Epithelial cell of esophagus (primary cell): ENCODE measurements at places on chromosomes 3 and 15.
A peak's percentile ranks its signal among the peaks of the same experiment; 100 is the strongest.

DNA sequence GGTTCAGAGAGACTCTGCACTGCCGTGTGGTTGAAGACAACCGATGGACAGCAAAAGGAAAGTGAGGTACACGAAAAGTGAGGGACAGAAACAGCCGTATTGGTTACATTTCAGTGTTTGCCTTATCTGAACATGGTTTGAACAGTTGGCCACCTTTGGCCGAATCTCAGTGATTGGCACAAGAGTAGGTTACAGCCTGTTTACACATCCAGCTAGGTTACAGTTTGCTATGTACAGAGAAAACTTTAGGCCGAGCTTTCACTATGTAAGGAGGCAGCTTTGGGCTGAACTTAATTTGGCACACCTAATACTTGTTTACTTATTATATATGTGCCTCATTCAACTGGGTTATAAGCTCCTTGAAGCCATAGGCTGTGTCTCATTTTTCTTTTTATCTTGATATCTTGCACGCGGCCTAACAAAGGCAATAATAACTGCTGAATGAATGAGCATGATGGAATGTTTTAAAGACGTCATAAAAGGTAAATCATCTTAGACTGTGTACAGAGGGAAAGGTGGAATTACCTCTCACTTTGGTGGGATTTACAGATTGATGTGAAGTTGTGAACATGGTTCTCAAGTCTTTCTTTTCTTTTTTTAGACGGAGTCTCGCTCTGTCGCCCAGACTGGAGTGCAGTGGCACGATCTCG is 17.2 kb upstream of the GREM1 start:
- no peak for DNase-seq

DNA sequence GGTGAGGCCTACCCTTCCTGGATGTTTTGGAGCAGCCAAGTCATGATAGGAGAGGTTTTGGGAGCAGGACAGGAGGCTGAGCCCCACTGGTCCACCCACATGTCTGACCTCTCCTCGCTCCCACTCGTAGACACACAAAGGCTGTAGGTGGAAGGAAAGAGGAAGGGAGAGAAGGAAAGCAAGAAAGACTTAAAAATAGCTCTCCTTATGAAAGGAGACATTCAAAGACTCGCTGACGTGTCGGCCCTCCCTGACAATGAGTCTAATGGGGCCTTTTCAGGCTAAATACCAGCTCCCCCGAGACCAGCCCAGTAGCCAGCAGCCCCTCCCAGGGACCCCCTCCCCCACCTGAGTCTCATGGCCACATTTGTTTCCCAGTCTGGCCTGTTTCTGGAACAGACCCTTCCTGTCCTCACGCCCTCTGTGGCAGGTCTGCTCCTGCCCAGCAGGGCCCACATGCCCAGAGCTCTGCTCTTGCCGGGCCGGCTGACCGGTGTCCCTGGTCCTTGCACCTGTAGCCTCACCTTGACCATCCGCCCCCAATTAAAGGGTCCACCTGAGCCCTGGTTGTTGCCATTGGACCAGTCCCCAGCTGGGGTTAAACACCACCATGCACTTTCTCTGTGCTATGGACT is 49.3 kb downstream of the FGD5 start:
- DNase-seq: no peak

- peak; percentile 26 for DNase-seq
These were observed 29.5 kb downstream of the AGTR1 start for GRCh38 chr3:148727231-148727630.

GRCh38 chr3:174438501-174439145 is 420.5 kb upstream of the NAALADL2 start:
- DNase-seq: no peak

GRCh38 chr3:70393881-70394612 is 81.6 kb upstream of the MDFIC2 start:
- DNase-seq: no peak

DNA sequence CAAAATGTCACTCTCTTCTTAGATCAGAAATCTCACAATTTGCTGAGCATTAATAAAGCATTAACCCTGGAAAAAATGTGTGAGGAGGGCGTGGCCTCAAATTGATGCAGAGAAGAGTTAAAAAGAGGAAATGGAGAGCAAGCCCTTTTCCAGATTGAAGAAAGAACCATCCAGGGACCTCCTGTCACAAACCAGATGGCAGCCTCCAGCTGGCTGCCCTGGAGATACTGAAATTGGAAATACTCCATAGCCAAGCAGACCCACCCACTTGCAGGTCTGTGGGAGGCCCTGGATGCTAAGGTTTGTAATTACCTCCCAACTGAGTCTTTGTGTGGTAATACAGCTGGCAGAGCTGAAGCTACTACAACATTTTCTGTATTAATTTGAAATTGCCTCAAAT is 214.9 kb downstream of the IL20RB start:
- DNase-seq: no peak

- no peak for DNase-seq
These were observed 730 bp downstream of the DGKG start for GRCh38 chr3:186361246-186361761.

DNA sequence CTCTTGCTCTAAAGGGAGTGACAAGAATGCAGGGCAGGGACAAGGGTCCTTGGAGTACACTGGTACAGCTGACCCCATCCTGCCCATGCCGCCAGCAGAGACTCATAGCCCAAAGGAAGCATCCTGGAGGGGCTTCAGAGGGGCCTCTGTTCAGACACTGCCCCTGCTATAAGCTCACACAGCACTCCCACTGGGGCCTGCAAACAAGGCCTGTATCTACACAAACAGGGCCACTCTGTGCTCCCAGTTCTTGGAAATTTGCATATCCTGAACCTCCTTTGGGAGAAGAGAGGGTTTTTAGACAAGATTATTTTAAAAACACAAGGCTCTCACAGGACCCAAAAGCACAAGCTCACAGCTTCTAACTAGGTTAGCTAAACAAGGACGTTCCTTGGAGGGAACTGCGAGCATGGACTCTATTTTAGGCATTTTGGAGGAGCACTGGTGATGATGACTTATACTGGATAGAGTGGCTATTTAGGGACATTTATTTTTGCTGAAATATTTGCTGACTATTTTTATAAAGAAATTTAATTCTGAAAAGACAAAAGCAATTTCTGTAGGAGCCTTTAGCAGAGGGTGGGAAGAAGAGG is 16.4 kb upstream of the ANKRD34C start:
- DNase-seq: no peak

DNA sequence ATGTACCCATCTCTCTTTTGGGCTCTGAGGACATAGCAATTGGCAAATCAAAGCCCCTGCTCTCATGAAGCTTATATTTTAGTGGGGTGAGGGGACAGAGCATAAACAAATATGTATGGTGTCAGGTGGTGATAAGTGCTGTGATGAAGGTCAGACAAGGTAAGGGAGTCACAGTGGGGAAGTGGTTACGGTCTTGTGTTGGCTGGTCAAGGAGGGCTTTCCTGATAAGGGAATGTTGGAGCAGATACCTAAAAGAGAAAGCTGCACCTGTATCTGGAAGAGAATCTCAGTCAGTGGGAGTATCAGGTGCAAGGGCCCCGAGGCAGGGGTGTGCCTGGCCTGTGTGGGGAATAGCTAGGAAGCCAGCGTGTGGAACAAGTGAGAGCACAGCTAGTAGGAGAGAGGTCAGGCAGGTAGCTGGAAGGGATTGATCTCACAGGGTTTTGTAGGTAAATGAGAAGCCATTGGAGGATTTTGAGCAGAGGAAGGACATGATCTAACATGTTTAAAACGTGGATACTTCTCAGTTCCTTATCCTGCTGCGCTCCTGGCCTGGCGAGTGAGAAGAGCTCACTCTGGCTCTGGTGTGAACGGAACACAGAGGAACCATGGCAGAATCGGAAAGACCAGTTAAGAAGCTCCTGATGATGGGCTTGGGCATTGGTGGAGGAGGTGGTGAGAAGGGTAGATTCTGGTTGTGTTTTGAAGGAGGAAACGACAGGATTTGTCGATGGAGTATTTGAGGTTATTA is 35.5 kb downstream of the MRAS start:
- peak; percentile 30 for DNase-seq

DNA sequence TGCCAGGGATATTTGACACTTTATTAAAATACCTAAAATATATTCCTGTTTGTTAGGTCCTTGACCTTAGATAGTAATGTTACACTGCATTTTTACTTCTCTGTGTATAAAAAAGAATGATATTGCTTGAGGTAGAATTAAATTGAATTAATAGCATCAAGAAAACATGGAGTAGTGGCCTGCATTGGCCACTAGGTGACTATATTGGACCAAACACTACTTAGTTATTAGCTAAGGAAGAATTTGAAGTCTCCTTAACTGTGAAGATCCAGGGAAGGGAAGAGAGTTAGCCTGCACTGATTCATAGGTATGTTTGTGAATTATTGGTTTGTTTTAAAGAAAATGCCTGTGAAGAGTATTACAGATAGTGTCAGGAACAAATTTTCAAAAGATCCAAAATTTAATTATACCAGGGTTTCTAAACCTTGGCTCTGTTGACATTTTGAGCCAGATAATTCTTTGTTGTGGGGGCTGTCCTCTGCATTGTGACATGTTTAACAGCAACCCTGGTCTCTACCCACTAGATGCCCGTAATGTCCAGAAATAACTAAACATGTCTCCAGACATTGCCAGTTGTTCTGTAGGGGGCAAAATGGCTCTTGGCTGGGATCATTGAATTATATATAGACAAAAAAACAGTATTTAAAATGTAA is 103.6 kb upstream of the THSD4 start:
- peak; percentile 68 for DNase-seq

- peak; percentile 68 for DNase-seq
These were observed 34.0 kb upstream of the DUSP7 start for GRCh38 chr3:52090131-52090932.

DNA sequence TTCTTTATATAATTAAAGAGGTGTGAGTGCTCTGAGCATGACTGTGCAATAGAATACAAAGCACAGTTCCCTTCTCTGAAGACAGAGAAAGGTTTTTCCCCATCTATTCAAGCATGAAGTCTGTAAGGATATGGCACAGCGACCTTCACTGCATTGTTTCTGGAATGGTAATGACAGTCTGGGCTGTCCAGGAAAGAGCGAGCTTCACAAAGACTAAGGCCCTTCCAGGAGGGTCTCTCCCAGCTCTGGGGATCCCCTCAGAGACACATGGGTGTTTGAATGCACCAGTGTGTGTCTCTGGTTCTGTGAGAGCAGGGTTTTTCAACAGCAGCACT is 179.9 kb upstream of the NR2E3 start:
- no peak for DNase-seq

- DNase-seq: peak; percentile 69
These were observed 22.4 kb downstream of the GJD2 start for GRCh38 chr15:34732430-34732829.

DNA sequence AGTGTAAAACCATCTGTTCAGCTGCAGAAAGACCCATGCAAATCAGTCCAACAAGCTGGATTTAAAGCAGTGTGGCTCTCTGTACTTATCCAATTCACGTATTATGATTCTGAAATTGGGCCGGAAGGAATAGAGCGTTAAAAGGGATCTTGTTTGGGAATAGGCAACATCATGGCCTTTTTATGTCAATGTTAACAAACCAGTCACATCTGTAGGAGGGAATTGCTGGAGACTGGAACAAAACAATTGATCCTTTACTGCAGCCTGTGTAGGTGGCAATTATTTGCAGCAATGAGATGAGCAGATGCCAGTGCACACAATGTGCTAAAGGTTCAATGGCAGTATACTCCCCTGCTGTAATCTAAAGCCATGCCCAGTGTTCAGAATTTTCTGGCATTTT is 887.4 kb upstream of the ROBO1 start:
- DNase-seq: no peak

- DNase-seq: no peak
These were observed 210.6 kb downstream of the TCF12 start for GRCh38 chr15:57129064-57129463.

GRCh38 chr3:43753741-43754715 is 63.3 kb downstream of the ABHD5 start:
- peak; percentile 68 for DNase-seq

GRCh38 chr3:129345971-129346370 is 67.3 kb downstream of the HMCES start:
- no peak for DNase-seq

- DNase-seq: no peak
These were observed 48.1 kb upstream of the SEMA6D start for GRCh38 chr15:47669221-47669620.

- DNase-seq: no peak
These were observed 122.0 kb upstream of the EOMES start for GRCh38 chr3:27844052-27844675.

DNA sequence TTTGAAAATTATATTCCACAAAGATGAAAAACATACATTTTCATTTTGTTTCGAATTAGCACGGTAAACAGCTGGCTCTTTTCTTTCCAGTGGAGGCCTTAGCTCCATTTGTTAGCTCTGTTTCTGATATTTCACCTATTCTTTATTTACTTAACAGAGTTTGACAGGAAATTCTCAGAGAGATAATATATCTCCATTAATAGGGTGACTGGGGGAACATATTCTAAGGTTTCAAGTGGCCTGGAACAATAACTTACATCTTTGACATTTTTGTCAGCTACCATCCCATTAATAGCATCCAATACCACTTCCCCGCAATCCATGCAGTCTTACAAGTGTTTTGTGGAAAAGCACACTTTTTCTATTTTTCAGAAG is 577.6 kb upstream of the MDFIC2 start:
- no peak for DNase-seq

GRCh38 chr3:194194757-194195085 is 58.8 kb downstream of the HES1 start:
- DNase-seq: no peak

DNA sequence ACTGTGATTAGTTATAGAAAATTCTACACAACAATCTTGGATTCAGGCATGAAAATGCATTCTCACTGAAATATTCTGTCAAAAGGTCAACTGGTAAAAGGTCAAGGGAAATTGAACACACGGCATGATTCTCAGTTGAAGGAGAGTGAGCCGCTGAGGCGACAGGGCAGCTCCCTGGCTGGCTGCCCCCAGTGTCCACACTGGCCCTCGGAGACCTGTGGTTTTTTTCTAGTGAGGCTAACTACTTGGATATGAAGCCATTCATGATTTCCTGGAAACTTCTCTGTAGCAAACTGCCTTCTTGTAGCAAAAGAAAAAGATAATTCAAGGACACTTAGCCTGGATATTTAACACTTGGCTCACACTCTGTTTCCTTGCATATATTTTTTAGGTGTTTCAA is 37.2 kb downstream of the AADACL2 start:
- no peak for DNase-seq

DNA sequence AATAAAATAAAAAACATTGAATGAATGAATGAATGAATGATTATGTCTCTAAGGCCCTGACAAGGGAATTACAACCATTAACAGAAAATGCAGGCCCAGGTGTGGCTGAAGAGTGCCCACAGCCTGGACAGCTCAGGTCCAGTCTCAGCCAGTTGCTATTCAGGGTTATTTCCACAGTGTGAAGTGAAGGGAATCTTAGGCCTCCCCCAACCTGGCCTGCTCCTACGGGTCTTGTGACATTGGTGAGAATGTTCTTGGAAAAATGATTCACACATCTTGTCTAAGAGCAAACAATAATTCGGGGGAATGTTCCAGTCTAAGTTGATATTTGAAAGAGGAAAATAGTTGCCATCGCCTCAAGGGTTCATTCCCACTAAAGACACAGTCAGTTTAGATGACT is 37.0 kb downstream of the MINDY4B start:
- DNase-seq: peak; percentile 32

- peak; percentile 92 for DNase-seq
These were observed at the start of gene WWTR1 for GRCh38 chr3:149657926-149658743. Gene WWTR1, minus strand, starts transcription at chr3:149658025. Its CDS starts 719 bp downstream, at chr3:149657306.

GRCh38 chr3:152386208-152386607 is 117.5 kb downstream of the MBNL1 start:
- DNase-seq: no peak

- no peak for DNase-seq
These were observed 238.5 kb downstream of the WDR72 start for GRCh38 chr15:53520996-53521395.
